ENCODE measurements at places on chromosomes 11 and 22.
A peak's percentile ranks its signal among the peaks of the same experiment; 100 is the strongest.

GRCh38 chr11:132504501-132505041 is 1027.7 kb downstream of the OPCML start:
- no peak for DNase-seq

- DNase-seq = no peak
Observed at GRCh38 chr11:119445379-119445778, 22.4 kb upstream of the THY1 start.

DNA sequence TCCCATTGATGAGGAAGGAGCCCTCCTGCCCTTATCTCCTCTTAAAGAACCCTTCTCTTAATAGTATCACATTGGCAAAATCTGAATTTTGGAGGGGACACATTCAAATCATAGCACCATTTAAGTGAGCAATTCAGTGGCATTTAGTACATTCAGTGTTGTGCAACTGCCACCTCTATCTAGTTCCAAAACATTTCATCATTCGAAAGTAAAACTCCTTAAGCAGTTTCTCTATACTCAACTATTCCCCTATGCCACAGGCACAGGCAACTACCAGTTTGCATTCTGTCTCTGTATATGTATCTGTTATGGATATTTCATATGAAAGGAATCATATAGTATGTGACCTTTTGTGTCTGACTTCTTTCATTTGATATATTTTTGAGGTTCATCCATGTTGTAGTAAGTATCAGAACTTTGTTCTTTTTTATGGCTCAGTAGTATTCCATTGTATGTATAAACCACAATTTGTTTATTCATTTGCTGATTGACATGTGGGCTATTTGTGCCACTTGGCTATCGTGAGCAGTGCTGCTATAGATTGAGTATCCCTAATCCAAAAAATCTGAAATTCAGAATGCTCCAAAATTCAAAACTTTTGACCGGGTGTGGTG is 22.9 kb downstream of the FAR1 start:
- no peak for DNase-seq

GRCh38 chr11:78520230-78520629 is 54.4 kb downstream of the NARS2 start:
- no peak for DNase-seq

GRCh38 chr11:72741849-72742512 is 10.2 kb downstream of the ARAP1 start:
- DNase-seq = no peak

DNA sequence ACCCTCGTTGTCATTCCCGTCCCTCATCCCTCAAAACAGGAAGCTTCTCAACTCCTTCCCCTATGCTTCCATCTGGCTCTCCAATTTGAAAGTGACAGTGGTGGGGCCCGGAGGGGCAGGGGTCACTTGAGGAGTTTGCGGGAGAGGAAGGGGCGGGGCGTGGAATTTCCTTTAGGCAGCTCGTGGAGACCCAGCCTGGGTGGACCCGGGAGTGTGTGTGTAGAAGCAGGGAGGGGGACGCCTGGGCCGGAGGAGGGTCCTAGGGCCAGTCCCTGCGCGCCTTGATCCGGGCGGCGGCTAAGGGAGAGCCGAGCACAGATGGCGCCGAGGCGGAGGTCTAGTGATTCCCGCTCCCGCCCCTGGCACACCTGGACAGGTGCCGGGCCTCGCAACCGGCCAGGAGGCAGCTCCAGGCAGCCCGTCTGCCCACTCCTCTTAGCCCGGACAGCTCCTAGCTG is 7.8 kb upstream of the PAX6 start:
- DNase-seq = no peak

- no peak for DNase-seq
Observed at GRCh38 chr11:13249177-13249576, 28.4 kb upstream of the BMAL1 start.

DNA sequence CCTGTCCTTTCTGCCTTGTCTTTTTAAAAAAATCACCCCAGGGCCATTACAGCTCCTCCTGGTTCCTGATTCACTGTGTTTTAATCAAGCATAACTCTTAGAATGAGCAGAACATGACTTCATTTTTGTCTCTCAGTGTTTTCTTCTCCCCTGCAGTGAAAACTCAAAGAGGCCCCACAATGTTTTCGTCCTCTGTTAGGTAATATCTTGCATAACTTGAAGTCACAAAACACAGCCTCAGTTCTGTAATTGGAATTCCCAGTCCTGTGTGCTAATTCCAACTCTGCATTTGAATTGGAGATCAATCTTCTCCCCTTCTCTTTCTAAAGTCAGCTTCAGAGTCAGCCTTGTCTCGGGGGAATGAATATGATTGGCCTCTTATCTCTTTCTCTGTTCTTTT is 186.5 kb upstream of the NAV2 start:
- no peak for DNase-seq

DNA sequence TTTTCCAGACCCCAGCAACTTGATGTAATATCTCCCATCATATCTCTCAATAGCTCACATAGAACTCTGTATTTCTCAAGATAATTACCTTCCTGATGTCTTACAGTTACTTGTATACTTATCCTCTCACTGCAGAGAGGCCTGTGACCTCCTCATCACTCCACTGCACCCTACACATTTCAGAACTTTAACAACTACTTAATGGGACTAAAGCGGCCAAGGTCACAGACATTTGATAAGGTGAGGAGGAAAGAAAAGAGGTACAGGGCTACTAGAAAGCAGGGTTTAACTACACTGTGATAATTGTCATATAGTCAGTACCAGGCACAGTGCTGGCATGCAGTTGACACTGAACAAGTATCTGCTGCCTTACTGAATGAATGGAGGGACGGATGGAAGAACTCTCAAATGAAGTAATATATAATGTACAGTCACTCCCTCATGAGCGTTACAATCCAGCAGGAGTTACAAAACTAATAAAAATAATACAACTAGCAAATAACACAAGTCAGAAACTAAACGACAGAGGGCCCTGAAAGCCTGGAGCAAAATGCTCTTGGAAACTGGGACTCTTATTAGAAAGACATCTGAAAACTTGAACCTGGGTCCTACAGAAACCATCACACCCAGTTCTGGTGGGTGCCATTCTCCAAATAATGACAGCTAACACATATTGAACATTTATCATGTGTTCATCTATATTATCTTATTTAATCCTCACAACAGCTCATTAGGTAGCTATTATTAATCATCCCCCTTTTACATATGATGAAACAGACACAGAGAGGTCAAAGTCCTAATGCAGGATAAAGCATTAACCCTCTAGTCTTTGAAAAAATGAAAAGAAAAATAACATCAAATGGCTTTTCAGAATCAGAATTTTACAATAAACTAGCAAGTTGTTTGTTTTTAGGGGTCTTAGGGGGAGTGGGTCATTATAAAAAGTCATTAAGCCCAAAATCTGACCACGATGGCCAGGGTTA is 14.3 kb downstream of the PI4KA start:
- no peak for DNase-seq

GRCh38 chr11:10400856-10401255 is 54.2 kb upstream of the AMPD3 start:
- DNase-seq = no peak

- no peak for DNase-seq
Observed at GRCh38 chr11:68215524-68216170, 2.6 kb upstream of the KMT5B start.

DNA sequence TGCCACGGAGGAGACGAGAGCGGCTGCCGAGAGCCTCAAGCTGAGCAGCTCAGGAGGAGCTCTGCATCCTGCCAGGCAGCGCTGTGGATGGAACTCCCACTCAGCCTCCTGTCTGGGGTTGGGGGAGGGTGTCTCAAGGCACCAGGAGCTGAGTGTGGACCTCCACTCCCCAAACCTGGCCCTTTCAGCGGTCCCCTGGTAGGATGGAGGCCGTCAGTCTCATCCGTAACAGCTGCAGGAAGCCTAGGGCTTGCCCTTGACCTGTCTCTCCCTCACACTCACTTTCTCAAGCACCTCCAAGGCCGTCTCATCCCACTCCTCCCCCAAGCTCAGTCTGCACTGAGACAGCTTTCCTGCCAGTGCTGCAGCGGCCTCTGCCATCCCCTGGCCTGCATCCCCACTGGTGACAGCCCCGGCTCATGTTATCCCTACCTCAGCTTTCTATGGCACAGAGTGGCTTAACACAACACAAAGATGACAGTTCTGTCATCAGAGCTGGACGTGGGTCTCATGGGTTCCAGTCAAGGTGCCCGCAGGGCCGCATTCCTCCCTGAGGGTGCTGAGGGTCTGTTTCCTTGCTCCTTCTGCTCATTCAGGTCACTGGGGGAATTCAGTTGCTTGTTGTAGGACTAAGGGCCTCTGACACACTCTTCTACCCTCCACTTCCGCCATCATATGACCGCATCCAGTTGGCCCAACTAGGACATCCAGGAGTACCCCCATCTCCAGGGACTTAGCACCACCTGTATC is 341.9 kb upstream of the B3GAT1 start:
- DNase-seq = no peak

DNA sequence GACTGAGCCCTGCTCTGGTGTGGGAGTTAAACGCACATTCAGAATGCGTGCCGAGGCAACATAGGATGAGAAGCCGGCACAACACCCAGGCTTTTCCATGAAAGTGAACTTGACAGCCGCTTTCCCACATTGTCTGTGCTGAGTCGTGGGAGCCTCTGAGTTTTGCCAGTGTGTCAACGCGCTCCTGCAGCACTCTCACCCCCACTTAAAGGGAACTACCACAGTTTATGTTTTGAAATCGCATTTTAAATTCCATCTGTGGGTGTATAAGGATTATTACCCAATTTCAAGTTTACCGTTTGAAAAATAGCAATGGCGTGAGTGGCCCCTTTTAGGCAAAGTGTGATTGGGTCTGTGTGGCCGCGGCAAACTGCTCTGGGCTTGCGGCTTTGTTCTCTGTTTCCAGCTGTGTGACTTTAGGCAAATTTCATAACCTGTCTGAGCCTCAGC is 81.5 kb downstream of the FBLN1 start:
- no peak for DNase-seq

- no peak for DNase-seq
Observed at GRCh38 chr11:87859636-87860035, 315.6 kb downstream of the RAB38 start.

DNA sequence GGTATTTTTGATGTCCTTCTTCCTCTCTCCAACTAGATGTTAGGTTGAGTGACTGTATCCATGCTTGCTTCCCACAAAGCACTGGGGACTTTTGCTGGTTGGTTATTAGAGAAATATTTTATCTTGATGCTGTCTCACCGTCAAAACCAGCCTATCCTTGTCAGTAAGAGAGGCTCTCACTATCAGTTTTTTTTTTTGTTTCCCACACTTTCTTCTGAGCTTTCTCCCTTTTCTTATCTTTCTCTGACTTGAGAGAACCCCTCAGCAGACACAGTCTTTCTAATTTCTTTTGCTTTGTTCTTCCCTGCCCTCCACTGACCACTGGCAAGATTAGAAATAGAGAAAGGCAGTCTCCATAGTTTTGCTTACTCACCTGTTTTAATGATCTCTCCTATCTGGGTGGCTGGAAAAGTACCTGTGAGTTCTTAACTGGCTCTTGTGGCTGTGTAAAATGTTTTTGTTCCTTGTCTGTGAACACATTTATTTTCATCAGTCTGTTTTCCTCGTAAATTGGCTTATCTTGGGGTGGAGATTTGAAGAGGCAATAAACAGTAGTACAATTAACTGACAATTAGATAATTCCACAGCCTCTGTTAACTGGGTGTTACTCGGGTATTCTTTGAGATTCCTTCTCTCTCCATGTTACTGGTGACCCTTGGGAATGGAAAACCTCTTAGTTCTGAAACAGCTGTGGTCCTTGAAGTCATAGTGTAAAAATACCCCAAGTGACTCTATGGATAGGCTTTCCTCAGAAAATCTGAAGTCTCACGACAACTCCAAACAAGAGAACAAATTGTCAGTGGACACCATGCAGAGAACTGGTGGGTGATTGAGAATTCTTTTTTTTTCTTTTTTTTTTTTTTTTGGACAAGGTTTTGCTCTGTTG is at the start of gene NXPE1:
Gene NXPE1, minus strand, starts transcription at position 457 of the 886 bp plus-strand sequence. CDS start 8,680 bp downstream, outside the sequence.
- no peak for DNase-seq

DNA sequence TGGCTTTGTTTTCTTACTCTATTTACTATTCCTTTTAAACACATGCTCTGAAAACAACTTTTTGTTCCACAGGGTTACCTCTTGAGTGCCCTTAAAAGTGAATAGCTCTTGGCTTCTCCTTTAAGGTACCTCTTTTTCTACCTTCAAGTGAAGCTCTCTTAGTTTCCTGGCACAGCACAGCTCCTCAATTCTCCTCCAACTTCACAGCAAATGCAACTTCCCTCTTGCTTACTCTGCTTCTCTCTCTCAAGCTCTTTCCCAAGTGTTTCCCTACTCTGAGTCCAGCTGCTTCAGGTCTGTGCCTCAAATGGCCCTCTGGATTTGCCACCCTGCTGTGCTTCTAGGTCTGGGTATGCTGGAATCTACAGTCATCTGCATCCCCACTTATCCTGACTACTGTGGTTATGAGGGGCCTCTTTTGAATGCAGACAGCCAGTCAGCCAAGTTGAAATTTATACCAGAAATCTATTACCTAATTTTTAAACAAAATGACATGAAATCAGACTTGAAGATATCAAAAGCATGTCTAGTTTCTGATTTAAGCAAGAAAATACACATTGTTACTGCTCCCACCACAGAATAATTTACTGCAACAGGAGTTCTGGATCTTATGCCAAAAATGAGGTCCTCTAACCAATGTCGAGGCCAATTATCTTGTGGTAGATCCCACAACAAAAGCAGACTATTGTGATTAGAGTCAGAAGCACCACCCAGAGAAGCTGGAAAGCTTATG is 371.1 kb downstream of the SOX6 start:
- DNase-seq = no peak

DNA sequence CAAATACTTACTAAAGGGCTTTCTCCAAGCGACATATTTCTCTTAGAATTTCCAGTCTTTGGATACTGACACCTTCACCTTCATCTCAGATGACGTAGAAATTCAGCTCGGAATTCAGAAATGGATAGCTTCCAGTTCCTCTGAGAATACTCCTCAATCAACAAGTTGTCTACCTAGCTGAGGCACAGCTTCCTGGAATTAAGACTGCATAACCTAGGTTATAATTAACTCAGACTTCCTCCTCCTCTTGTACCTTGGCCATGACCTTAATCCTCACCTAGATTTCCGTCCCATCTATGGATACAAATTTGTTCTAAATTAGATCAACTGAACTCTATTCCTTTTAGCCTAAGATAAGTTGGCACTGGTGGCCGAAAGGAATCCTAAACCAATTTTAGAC is 17.4 kb downstream of the ATP5MG start:
- DNase-seq = no peak

GRCh38 chr11:66493130-66493529 is 12.9 kb downstream of the DPP3 start:
- DNase-seq = no peak

- peak; percentile 68 for DNase-seq
Observed at GRCh38 chr11:59186130-59186594, 14.2 kb downstream of the DTX4 start.

DNA sequence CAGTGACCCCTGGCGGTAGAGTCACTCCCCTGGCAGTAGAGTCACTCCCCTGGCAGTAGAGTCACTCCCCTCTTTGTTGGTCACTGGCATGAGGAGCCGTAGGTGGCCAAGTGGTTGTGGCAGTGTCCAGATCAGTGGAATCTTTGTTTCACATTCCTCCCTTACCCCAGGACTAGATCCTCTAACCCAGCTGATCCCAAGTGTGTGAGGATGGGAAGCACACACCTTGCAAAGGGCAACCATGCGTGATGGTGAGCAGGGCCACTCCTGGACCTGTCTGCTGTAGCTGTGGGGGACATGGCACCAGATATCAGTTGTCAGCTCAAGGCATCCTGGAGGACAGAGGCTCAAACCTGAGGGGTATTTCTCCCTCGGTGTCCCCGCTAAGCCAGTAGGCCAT is 37.8 kb downstream of the OSBP2 start:
- DNase-seq = no peak

Data from activated T-cell treated with anti-CD3 and anti-CD28 coated beads, Interleukin-2, amount 50 U/mL, for 24 hours (primary cell).